Urinary bladder (tissue), 4 donors: ENCODE measurements at places on chromosomes 6 and 20. TPM values are rescaled to one million over a fixed set of nuclear protein-coding genes. Genes with fewer than 3 reads are reported as not detected.

The C20orf202 gene
- total RNA-seq = 0.21 TPM

The BCAS4 gene
- 4.8 TPM for total RNA-seq

DNA sequence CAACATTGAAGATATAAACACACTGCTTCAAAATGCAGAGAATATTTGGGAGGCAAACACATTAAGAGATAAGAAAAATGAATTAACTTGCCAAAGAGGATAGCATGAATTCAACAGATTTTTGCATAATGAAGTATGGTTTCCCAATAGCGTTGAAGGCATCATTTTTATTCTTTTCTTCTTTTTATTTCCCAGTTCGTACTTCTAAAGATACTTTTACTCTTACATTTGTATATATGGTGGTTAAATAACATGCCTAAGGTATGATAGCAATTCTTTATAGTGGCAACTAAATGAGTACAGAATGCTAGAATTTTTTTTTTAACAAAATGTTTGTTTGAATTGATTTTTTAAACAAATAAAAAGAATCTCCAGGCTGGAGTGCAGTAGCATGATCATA, 473.4 kb upstream of the MARCKS start:
- no peak for DNase-seq

- DNase-seq = no peak
Observed at GRCh38 chr6:39339868-39340550, 17.5 kb upstream of the KCNK16 start.

DNA sequence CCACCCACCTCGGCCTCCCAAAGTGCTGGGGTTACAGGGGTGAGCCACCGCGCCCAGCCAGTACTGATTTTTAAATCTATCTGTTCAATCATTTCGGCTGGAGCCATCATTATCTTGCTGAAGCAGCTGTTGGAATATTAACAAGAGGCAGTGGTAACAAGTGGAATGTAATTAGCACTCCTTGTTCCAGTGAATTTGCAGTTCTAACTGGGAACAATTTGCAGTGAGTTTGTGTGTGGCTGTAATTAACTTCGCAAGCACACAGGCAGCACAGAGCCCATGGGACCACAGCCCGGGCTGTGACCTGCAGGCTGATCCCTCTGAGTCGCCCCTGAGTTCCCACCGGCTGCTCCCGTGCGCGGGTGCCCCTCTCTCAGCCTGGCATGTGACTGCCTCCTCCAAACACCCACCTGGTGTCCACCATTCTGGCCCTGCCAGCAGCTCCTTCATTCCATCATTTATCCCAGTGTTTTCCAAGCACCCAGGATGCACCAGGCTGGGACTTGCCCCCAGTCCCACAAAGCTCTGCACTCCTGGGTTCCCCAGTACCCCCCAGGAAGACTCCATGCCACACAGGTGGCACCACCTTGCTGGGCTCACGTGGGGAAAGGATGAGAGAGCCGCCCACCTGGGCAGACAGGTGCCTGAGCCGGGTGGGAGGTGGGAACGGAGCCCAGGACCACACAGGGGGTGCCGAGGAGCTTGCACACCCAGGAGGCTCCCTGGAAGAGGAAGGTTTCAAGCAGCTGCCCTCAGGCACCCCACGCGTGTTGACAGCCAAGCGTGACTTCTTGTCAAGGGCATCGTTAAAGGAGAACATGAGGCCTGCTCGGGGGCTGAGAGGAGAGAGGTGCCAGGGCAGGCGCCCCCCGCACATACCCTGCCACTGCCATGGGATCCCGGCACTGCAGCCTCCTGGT, 75.2 kb downstream of the YTHDF1 start:
- DNase-seq = no peak

DNA sequence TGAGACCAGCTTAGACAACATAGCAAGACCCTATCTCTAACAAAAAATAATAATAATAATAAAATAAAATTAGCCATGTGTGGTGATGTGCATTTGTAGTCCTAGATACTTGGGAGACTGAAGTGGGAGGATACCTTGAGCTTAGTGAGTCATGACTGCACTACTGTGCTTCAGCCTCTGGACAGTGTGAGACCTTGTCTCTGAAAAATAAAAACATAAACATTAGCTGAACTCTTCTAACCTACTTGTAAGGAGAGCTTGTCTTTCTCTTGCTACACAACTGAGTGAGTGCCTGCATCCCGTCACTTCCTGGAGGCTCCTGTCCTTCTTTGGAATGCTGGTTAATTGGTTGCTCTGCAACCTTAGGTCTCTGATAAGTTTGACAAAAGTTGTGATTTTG, 5.1 kb upstream of the DBNDD2 start:
- no peak for DNase-seq

GRCh38 chr6:167866642-167867041, 39.9 kb downstream of the AFDN start:
- DNase-seq = no peak

- DNase-seq = no peak
Observed at GRCh38 chr6:146090474-146090873, 61.6 kb downstream of the GRM1 start.

GRCh38 chr6:10084111-10084986, 330.5 kb downstream of the TFAP2A start:
- DNase-seq = no peak

DNA sequence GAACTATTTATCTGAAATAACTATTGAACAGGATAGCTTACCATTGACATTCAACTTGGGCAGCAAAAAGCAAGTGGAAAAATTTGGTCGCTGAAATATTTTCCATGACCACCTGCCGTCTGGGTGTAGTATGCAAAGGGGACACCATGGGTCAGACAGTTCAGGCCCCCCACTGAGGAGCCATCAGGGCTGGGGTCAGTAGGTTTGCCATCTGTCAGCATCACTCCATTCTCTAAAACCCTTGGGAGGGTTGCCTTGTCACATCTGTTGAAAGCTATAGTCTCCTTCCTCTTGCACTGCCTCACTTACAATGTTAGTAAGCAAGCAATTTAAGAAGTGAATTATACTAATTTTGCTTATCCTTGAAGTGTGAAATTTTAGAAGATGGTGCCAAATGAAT, 44.9 kb downstream of the NRN1 start:
- DNase-seq = no peak

GRCh38 chr6:97669191-97670031, 386.4 kb upstream of the MMS22L start:
- no peak for DNase-seq

GRCh38 chr20:38867062-38867359, 59.2 kb upstream of the FAM83D start:
- no peak for DNase-seq
